Stimulated activated CD4-positive, alpha-beta T cell treated with anti-CD3 and anti-CD28 coated beads, Interleukin-2, amount 100 ng/mL, for 4 hours (primary cell): ENCODE measurements at places on chromosomes 7 and 10.

DNA sequence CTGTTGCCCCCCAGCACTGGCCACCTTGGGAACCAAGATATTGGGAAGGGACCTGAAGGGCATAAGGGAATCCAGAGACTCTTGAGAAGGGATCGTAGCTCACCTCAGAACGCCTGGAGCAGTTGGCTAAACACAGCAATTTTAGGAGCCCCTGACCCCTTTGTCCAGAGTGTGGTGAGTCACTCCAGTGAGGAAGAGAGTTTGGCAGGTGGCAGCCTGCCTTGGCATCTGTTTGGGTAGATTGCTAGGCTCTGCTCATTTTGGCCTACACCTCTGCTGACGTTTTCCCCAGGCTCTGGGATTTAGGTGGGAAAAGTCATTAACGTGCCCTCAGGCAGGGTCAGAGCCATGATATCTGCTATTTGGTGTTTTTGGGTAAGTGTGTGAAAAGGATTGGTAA, 100.6 kb downstream of the GRB10 start:
- DNase-seq, result no peak

- DNase-seq, result no peak
These were observed 48.8 kb upstream of the MYL10 start for GRCh38 chr7:101677797-101678479.

DNA sequence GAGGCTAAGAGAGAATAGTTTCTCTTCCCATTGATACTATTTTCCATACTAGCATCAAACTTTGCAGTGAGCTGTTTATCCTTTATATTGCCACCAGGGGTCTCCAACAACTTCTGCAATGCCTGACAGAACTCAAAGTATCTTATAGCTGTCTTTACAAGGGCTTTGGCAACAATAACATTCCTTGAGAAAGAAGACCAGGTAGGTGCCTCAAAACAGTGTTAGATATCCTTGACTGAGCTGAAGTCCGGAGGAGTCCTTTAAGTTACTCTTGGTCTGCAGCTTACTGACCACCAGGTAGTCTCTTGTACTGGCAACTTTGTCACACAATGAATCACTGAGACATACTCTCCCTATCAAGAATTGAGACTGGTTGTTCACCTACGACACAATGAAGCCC, 30.0 kb upstream of the TES start:
- DNase-seq, result peak; percentile 18

GRCh38 chr10:78599122-78599853, 469.5 kb upstream of the ZMIZ1 start:
- no peak for DNase-seq

- DNase-seq, result no peak
These were observed 184.2 kb downstream of the ADARB2 start for GRCh38 chr10:1552881-1553670.

GRCh38 chr7:87267239-87267900, 47.8 kb upstream of the TMEM243 start:
- DNase-seq, result no peak

- DNase-seq, result no peak
These were observed 793.9 kb downstream of the SORCS3 start for GRCh38 chr10:105434970-105435369.

DNA sequence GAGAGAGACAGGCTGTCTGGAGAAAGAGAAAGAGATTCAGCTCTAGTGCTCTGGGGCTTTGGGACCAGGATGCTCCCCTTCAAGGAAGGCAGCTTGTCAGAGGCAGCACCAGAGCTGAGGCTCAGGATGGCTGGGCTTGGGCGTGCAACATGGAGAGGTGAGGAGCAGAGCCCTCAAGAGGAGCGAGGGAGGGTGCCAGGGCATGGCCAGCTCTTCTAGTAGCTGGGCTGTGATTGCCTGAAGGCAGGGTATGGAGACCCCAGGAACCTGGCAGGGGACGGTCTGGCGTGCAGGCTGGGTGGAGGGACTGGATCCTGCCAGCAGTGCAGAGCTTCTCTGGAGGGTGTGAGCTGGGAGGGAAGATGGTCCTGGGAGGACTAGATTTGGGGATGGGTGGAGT, 40.2 kb downstream of the ANTXRL start:
- no peak for DNase-seq

DNA sequence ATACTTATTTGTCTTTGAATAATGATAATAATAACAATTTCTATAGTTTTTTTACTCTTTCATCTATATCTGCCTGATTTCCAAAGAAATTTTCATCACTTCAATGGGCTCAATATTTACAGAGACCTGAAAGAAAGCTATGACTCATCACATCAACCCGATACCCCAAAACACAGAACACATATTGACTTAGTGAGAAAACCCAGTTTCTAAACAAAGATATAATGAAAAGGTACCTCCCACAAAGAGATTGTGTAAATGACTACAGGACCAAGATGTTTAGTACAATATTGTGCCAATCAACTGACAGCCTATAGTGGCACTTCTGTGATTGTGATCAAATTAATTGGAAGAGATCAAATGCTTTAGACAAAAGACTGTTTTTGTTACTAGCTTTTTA, 133.9 kb downstream of the PCDH15 start:
- no peak for DNase-seq

GRCh38 chr7:85711894-85712293, 525.0 kb upstream of the SEMA3D start:
- DNase-seq, result no peak

- DNase-seq, result no peak
These were observed 60.6 kb downstream of the VSTM4 start for GRCh38 chr10:49054753-49055152.

GRCh38 chr7:50660040-50660829, 95.0 kb upstream of the DDC start:
- DNase-seq, result peak; percentile 13

DNA sequence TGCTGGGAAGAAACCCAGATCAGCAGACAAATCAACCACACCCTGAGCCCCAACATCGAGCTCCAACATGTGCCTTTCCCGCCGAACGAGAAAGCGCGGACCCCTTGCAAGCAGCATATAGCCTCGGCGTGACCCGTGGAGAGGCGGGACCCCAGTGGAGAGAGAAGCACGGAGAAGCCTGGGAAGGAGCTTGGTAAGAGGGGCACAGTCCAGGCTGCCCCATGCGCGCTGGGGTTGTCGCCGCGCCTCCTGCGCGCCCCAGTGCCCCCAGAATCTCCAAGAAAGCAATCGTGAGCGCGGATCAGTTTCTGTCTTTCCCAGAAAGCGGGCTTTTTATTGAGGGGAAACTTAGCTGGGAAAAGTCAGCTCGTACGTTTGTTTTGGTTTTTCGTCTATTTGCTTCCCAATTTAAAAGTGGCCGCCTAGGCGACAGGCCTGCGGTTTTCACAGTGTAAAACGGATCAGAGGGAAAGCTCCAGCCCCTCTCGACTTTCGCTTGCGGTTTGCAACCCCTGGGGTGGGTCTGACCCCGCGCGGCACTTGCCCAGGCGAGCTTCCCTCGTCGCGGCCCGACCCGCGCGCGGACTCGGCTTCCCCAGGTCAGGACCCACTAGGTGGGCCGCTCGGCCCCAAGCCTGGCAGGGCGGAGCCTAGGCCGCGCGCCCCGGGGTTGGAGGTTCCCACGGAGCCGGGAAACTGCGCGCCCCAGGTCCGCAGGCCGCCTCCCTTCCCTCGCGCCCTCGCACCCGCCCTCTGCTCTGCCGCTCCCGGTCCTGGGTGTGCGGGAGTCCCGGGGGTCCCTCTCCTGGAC, 31.1 kb downstream of the SKIDA1 start:
- no peak for DNase-seq

DNA sequence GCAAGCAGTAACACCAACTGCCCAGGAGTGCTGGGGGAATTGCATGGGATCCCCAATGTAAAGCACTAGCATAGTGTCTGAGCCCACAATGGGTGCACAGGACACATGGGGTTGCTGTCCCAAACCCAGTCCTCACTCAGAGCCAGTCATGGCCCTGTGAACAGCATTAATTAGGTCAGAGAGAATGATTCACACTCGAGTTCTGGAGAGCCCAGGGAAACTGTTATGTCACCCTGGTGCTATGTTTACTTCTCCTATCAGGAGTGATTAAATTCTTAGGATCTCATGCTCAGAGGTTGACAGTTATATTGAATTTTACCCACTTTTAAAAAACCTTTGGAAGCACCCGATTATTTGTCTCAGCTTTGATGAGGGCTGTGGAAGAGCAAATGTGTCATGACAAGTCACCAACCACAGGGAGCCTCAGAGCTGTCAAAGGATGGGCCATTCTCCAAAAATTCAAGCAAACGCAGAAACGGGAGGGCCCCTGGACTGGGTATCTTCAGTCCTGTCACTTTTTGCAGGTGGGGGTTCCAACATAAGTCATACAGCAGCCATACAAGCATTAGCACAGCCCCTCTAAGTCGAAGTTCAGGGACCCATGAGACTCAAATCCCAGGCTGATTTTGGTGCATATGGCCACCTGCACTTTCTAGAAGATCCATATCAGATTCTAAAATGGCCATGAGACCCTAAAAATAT, 1.3 kb upstream of the RASSF4 start:
- no peak for DNase-seq

DNA sequence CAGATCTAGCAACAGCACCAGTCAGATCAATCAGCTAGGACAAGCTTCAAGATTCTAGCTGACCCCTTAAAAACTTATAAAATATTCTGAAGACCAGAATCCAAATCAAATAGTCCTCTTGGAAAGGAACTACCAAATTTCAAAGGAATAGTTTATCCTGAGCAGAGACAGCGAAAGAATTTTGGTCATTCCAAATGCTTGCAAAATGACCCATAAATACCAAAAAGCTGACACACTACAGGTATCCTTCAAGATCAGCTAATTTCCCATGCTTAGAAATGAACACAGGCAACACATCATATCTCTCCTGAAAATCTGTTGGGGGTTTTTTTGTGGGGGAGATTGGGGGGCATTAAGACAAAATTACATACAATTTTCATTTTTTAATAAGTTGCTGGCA, 78.8 kb downstream of the PDSS1 start:
- no peak for DNase-seq

DNA sequence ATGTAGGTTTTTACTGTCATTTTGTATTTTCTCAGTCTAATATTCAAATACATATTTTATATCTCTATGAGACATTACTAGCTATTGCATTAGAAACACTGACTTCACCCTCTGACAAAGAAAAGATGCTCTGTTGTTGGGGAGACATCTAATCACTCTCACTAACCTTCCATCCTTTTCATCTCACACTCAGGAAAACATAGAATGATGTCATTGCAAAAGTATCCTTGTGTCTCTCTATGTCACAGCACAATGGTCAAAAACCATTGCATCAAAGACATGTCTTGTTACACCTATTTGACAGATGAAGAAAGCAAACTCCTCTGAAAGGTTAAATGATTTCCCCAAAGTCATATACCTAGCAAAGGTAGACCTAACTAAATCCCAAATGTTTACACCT, 231.3 kb upstream of the PTN start:
- no peak for DNase-seq

DNA sequence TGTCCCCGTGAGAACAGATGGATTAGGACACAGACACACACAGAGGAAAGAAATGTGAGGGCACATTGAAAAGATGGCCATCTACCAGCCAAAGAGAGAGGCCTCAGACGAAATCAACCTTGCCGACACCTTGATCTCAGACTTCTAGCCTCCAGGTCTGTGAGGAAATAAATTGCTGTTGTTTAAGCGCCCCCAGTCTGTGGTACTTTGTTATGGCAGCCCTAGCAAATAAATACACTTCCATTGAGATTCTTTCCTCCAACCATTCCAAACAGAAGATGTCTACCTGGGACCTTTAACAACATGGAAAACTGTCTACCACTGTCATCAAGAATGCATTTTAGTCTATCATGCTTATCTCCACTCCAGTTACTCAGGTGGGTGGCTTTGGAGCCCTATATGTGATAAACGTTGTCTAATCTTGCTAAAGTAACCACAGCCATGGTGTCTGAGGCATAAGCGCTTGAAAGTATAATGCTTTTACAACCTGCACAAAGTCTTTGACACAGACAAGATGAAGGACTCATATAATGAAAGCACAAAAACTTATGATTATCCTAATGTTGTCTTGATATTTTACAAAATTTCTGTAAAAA, 244.3 kb downstream of the MTERF1 start:
- DNase-seq, result no peak

- no peak for DNase-seq
These were observed 23.2 kb downstream of the RSU1 start for GRCh38 chr10:16794005-16794404.

- DNase-seq, result peak; percentile 13
These were observed 101.4 kb upstream of the FAM133B start for GRCh38 chr7:92691578-92691977.

DNA sequence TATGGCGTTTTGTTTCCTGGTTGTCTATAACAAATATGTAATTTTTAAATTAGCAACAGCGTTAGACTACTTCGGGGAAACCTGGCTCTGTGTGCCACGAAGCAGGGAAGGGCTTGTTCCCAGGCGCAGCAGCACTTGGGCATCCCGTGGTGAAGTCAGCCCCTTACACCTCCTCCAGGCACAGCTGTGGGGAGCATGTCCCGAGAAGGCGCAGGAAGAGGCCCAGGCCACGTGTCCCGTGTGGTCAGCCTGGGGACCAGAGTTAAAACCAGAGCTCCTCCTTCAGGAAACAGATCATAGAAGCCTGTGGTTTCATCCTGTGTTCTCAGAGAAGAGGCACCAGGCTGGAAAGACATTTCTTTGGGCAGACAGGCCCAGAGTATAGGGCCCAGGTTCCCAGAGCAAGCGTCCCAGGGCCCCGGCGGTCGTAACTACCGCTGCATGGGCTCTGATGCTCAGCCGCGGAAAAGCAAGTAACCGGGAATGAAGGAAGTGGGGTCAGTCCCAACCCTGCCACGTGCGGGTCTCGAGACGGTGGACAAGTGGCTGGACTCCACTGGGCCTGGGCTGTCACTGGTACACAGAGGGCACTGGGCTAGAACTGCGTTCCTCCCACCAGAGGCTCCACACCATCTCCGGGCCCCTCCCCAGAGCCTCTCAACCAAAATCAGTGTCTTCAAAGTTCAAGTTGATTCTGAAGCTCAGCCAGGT, 7.1 kb downstream of the NUDT1 start:
- no peak for DNase-seq

DNA sequence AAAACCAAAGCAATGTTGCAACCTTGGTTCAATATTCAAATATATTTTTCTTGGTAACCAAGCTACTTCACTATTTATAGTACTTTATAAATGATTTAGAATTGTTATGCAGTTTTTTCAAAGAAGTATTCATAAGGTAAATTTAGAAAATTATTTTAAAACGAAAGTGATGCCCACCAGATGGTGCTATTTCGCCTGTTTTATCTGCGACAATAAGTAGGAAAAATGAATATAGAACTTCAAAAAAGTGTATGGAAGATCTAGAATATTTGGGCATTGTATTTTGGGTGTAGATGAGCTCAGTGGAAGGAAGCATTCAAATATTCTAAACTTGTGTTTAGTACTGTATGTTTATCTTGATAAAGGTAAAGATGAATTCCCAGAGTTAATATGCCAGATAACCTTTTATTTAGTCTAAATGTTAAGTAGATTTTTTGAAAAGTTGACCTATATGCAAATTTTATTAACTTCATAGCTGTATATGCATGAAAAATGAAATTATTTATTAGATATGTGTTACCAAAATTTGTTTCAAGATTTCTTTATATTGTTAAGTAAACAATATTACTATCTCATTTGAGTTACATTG, 93.2 kb downstream of the ADK start:
- no peak for DNase-seq

- no peak for DNase-seq
These were observed 555.3 kb upstream of the CELF2 start for GRCh38 chr10:10462151-10462941.

GRCh38 chr10:7817984-7818294, 366 bp upstream of the TAF3 start:
- DNase-seq, result no peak
